GM23248 (cell line): ENCODE measurements at places on chromosomes 4 and X. TPM values are rescaled to one million over a fixed set of nuclear protein-coding genes. Genes with fewer than 3 reads are reported as not detected.

JAKMIP1 gene
- total RNA-seq = not detected in 2 replicates

ANTXR2 gene
- 84.0 and 87.5 TPM in 2 replicates for total RNA-seq

RAB40A gene
- total RNA-seq = not detected in 2 replicates

NSD2 gene
- total RNA-seq = 32.4 and 41.0 TPM in 2 replicates

GNPDA2 gene
- 31.8 and 44.1 TPM in 2 replicates for total RNA-seq

DGAT2L6 gene
- not detected in 2 replicates for total RNA-seq

TBC1D19 gene
- total RNA-seq = 25.0 and 37.3 TPM in 2 replicates

FGG gene
- not detected in 2 replicates for total RNA-seq

SLC2A9 gene
- 0.25 and 2.8 TPM in 2 replicates for total RNA-seq

RHOXF1 gene
- not detected in 2 replicates for total RNA-seq

GAB3 gene
- total RNA-seq = 0.25 and 0.76 TPM in 2 replicates

FAM47C gene
- total RNA-seq = not detected in 2 replicates

ATP7A gene
- 6.6 and 8.7 TPM in 2 replicates for total RNA-seq

SPARCL1 gene
- total RNA-seq = not detected in 2 replicates

TIGD4 gene
- total RNA-seq = 0.11 and 0.51 TPM in 2 replicates

SHISA3 gene
- total RNA-seq = 0.65 TPM in 1 of 2 replicates, not detected in the other

MTMR8 gene
- total RNA-seq = not detected in 2 replicates

ZNF630 gene
- total RNA-seq = 0.22 and 0.25 TPM in 2 replicates

DCAF8L2 gene
- not detected in 2 replicates for total RNA-seq

KLB gene
- total RNA-seq = not detected in 2 replicates

TMEM131L gene
- 5.7 and 11.1 TPM in 2 replicates for total RNA-seq

MAGEA2 gene
- total RNA-seq = not detected in 2 replicates

IBSP gene
- total RNA-seq = not detected in 2 replicates

FHDC1 gene
- 0.22 and 0.25 TPM in 2 replicates for total RNA-seq

DSPP gene
- not detected in 2 replicates for total RNA-seq

SRPK3 gene
- 0.86 TPM in 1 of 2 replicates, not detected in the other for total RNA-seq

STIM2 gene
- 13.8 and 16.7 TPM in 2 replicates for total RNA-seq

MMRN1 gene
- total RNA-seq = not detected in 2 replicates

SLIT2 gene
- total RNA-seq = 23.0 and 24.9 TPM in 2 replicates

GABRG1 gene
- total RNA-seq = not detected in 2 replicates
